ENCODE measurements at places on chromosomes 12 and 14. TPM values are rescaled to one million over a fixed set of nuclear protein-coding genes. Genes with fewer than 3 reads are reported as not detected.

The HIP1R gene
- 15.8 TPM for polyA plus RNA-seq

The STAC3 gene
- polyA plus RNA-seq: 0.19 TPM

The VSIG10 gene
- 11.2 TPM for polyA plus RNA-seq

The NGB gene
- polyA plus RNA-seq: not detected

The TOMM20L gene
- polyA plus RNA-seq: not detected

The SLC6A15 gene
- not detected for polyA plus RNA-seq

The TEX22 gene
- polyA plus RNA-seq: not detected

The TRIM9 gene
- polyA plus RNA-seq: 0.22 TPM

The GPR162 gene
- 2.4 TPM for polyA plus RNA-seq

The IAPP gene
- not detected for polyA plus RNA-seq

- H3K36me3 ChIP-seq: no peaks in the 10 kb centered on the region
- no peak overlapping the region for H3K27ac ChIP-seq
- no peak overlapping the region for H3K4me3 ChIP-seq
- no peaks in the 10 kb centered on the region for H3K4me1 ChIP-seq
- H3K27me3 ChIP-seq: no peaks in the 10 kb centered on the region
Measured at GRCh38 chr12:30580344-30580743, 115.3 kb downstream of the IPO8 start.

DNA sequence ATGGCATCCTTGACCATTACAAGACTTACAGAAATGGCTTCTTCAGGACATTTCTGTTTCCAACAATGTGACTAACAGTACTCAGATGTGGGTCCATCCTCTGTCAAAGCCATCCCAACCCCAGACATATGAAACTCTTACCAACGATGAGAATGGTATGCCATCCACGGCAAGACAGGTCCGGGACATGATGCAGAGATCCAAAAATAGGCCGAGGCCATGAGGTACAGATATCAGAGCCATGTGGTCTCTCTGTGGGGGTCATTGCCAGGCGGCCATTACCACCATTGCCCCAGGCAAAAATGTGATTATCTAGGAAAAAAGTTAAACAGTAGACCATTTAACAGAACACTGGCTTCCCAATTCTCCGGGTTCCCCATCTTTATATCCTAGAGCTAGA is 27.5 kb downstream of the ZC2HC1C start:
- H3K4me3 ChIP-seq: no peak overlapping the region
- no peaks in the 10 kb centered on the region for H3K4me1 ChIP-seq
- no peaks in the 10 kb centered on the region for H3K27me3 ChIP-seq
- H3K36me3 ChIP-seq: peaks cover 5% of the 10 kb centered on the region

- DNase-seq: no peak
- no peaks in the 10 kb centered on the region for H3K36me3 ChIP-seq
- H3K27me3 ChIP-seq: no peaks in the 10 kb centered on the region
- H3K4me1 ChIP-seq: no peaks in the 10 kb centered on the region
- no peak overlapping the region for H3K27ac ChIP-seq
Measured at GRCh38 chr12:68070957-68071356, 81.7 kb downstream of the IFNG-AS1 start.

- H3K27ac ChIP-seq: no peak overlapping the region
- no peaks in the 10 kb centered on the region for H3K4me1 ChIP-seq
- no peaks in the 10 kb centered on the region for H3K36me3 ChIP-seq
- H3K27me3 ChIP-seq: no peaks in the 10 kb centered on the region
Measured at GRCh38 chr12:130204541-130204953, 42.3 kb downstream of the FZD10 start.

DNA sequence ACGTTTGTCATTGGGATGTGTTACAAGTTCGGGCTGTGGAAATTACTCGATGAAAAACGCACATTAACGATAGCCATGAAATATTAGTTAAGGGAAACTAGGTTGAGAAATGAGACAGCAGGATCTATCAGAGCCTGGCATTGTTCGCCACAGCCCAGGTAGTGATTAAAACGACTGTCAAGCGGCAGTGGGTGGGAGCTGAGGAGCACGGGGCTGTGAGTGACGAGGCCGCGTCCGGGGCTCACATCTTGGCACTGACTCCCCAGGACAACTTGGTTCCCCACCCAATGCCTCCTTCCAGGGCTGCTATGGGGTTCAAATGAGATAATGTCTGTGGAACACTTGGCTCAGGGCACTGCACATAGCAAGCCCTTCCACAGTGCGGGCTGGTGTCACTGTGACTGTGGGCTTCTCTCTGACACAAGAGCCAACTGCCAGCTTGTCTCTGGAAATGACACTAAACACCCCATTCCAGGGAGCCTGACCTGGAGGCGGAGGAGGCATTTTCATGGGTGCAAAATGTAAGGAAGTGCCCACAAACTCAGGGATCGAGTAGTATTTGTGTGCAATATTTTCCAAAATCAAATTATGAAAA is 19.3 kb downstream of the MMAB start:
- no peaks in the 10 kb centered on the region for H3K27me3 ChIP-seq
- H3K4me1 ChIP-seq: peaks cover 53% of the 10 kb centered on the region
- H3K36me3 ChIP-seq: no peaks in the 10 kb centered on the region
- H3K27ac ChIP-seq: no peak overlapping the region
- no peak for DNase-seq

DNA sequence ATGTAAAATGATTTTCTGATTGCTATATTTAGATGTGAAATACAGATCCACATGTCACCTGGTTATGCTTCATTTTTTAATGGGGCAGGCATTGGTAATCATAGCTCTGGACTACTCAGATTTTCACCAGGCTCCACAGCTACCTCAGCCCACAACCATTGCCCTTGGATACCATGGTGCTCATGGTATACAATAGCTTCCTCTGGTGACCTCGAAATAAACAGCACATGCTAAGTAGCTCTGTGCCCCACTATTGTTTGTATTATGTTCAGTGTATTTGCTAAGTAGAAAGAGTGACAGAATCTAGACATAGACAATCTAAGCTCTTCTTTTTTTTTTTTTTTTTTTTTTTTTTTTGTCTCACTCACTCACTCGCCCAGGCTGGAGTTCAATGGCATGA is 274.4 kb upstream of the USP15 start:
- no peak overlapping the region for H3K4me3 ChIP-seq
- no peak overlapping the region for H3K27ac ChIP-seq
- DNase-seq: no peak
- no peaks in the 10 kb centered on the region for H3K27me3 ChIP-seq

DNA sequence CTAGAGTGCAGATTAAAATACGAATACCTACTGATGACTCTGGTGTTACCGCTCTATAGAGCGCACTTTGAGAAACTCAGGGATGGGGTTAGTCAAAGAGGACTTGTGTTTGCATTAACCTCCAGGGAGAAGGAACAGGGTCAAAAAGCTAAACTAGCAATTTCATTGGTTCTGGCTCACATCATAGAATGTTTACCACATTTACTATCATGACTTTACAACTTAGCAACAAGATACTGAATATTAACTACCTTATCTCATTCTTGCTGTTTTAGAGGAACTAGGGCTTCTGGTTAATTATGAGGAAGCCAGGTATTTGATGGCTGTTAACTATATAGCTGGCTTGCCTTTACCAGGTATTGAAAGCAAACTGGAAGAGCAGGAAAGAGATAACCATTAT is 12.8 kb downstream of the LGALS3 start:
- no peak overlapping the region for H3K27ac ChIP-seq
- no peaks in the 10 kb centered on the region for H3K36me3 ChIP-seq
- no peaks in the 10 kb centered on the region for H3K27me3 ChIP-seq
- no peak for DNase-seq

- no peaks in the 10 kb centered on the region for H3K27me3 ChIP-seq
- no peak overlapping the region for H3K4me3 ChIP-seq
- peak; percentile 22 for DNase-seq
Measured at GRCh38 chr14:88164906-88165534, 158.0 kb downstream of the KCNK10 start.

- no peak overlapping the region for H3K27ac ChIP-seq
- H3K27me3 ChIP-seq: no peaks in the 10 kb centered on the region
- no peaks in the 10 kb centered on the region for H3K36me3 ChIP-seq
- H3K4me3 ChIP-seq: no peak overlapping the region
Measured at GRCh38 chr14:105091054-105091516, 25.9 kb upstream of the GPR132 start.

DNA sequence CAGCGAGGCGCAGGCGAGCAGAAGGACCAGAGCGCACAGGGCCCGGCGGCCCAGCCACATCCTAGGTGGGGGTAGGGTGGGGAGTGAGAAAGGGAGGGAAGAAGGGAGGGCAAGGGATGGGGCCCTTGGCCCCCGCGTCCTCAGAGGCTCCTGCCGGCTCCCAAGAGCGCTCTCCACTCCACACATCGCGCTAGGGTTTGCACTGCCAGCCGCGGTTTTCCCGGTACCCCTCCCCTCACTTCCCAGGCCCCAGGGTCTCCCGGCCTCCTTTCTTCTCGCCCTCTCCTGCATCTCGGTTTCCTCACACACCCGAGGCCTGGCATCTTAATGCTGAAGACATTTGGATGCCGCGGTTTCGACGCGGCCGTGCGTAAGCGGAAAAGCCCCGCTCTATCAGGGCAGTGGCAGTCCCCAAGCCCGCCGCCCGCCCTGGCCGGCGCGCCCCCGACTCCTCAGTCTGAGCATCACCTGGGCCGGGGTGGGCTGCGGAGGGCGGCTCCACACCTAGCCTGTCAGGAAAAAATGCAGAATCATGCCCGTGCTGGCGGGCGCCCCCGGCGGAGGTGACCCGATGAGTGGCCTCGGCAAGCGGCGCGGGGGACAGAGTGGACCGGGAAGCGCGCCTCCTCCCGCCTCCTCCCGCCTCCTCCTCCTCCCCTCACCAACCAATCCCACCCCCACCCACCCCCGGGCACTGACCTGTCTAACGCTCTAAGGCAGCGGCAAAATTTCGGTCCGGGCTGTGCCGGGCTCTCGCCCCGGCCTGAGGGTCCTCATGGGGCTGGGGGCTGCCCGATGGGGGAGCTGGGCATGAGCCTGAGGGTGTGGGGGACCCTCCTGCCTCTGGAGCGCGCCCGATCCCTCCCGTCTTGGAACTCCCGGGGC is 686 bp downstream of the B4GALNT1 start:
- H3K27me3 ChIP-seq: peaks cover 18% of the 10 kb centered on the region
- no peaks in the 10 kb centered on the region for H3K36me3 ChIP-seq
- no peak overlapping the region for H3K27ac ChIP-seq

DNA sequence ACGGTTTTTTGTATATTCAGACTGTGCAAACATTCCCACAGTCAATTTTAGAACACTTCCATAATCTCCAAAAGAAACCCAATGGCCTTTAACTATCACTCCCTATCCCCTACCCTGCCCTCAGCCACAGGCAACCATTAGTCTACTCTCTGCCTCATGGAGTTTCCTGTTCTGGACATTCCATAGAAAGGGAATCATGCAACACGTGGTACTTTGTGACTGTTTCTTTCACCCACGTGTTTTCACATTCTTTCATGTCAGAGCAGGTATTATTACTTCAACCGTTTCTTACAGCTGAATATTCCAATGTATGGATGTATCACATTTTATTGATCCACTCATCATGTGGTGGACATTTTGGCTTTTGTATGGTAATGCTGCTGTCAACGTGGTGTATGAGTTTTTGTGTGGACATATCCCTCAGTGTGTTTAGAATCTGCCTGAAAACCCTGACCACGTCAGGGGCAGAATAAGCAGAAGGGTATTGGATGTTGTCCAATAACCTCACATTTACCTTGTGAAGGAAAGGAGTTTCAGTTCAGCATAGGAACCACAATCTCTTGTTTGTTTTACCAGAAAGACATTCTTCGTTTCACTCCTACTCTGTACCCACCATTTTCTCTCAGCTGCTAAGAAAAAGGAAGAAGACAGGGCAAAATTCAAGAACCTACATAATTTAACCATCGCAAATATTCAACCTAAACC is 107.5 kb upstream of the DYRK2 start:
- H3K4me1 ChIP-seq: no peaks in the 10 kb centered on the region
- no peaks in the 10 kb centered on the region for H3K36me3 ChIP-seq
- DNase-seq: no peak
- no peaks in the 10 kb centered on the region for H3K27me3 ChIP-seq
- no peak overlapping the region for H3K27ac ChIP-seq
- no peak overlapping the region for H3K4me3 ChIP-seq

DNA sequence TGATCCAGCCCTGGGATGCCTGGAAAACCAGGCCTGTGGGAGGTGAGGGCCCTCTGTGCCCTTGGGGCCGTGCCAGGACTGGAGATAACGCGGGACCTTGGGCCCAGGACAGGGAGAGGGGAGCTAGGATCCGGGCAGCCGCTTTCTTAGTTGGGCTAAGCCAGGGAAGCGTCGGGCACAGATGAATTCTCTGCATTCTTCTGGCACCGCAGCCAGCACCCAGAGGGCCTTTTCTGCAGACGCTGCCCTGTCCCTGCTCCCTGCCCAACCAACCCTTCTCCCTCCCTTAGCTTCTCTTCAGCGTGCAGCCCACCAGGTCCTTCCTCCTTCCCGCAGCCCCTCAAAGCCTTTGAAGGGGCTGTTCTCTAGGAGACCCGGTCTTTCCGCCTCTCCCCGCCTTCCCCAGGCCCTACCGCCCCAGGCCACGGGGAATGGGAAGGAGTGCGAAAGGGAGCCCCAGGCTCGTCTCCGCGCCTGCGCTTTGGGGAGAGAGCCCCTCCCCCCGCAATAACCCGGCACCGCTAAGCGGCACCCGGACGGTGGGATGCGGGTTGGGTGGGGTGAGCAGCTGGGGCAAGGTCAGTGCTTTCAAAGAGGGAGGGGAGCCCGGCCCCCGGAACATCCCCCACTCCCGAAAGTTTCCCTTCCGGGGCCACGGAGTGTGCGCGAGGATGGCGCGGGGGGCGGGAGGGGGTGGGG is 663 bp downstream of the NCKAP5L start:
- peak overlapping the region; percentile 63 for H3K27ac ChIP-seq
- no peaks in the 10 kb centered on the region for H3K36me3 ChIP-seq
- peaks cover 4% of the 10 kb centered on the region for H3K4me1 ChIP-seq
- H3K27me3 ChIP-seq: no peaks in the 10 kb centered on the region

- H3K4me1 ChIP-seq: no peaks in the 10 kb centered on the region
- DNase-seq: peak; percentile 44
- H3K27ac ChIP-seq: no peak overlapping the region
- H3K36me3 ChIP-seq: no peaks in the 10 kb centered on the region
Measured at GRCh38 chr14:86038387-86039042, 508.6 kb downstream of the FLRT2 start.

- peak overlapping the region; percentile 93 for H3K4me3 ChIP-seq
- H3K27ac ChIP-seq: peak overlapping the region; percentile 97
- peaks cover 10% of the 10 kb centered on the region for H3K36me3 ChIP-seq
- H3K27me3 ChIP-seq: no peaks in the 10 kb centered on the region
Measured at GRCh38 chr12:71661977-71662530, 1.6 kb downstream of the ZFC3H1 start.

- peaks cover 28% of the 10 kb centered on the region for H3K4me1 ChIP-seq
- peak overlapping the region; percentile 75 for H3K27ac ChIP-seq
- no peaks in the 10 kb centered on the region for H3K36me3 ChIP-seq
- H3K27me3 ChIP-seq: no peaks in the 10 kb centered on the region
- peak; percentile 36 for DNase-seq
Measured at GRCh38 chr12:95790917-95791849, 619 bp upstream of the NTN4 start.

DNA sequence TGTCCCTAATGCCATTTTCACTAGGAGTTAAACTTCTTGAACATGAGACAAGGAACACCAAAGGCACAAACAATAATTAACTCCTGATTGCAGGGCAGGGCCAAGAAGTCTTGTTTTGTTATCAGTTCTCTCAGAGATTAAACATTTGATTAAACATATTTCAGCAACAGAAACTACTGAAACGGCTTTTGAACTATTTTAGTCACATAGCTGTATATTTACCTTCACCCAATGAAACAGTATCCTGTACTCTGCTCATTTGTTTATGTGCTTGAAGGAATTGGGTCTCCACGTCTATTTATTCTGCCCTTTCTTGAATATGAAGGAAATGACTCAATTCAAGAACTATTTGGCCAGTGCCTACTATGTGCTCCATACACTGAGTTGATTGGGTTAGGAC is 51.3 kb upstream of the PTCSC3 start:
- no peaks in the 10 kb centered on the region for H3K27me3 ChIP-seq
- DNase-seq: no peak
- H3K4me3 ChIP-seq: no peak overlapping the region
- no peak overlapping the region for H3K27ac ChIP-seq
- no peaks in the 10 kb centered on the region for H3K36me3 ChIP-seq
- H3K4me1 ChIP-seq: no peaks in the 10 kb centered on the region

All from liver (tissue), 10 donors.